Activated naive CD4-positive, alpha-beta T cell treated with anti-CD3 and anti-CD28 coated beads, Interleukin-2, amount 50 U/mL, for 72 hours (primary cell): ENCODE measurements at places on chromosomes 12 and 14.
A peak's percentile ranks its signal among the peaks of the same experiment; 100 is the strongest.

DNA sequence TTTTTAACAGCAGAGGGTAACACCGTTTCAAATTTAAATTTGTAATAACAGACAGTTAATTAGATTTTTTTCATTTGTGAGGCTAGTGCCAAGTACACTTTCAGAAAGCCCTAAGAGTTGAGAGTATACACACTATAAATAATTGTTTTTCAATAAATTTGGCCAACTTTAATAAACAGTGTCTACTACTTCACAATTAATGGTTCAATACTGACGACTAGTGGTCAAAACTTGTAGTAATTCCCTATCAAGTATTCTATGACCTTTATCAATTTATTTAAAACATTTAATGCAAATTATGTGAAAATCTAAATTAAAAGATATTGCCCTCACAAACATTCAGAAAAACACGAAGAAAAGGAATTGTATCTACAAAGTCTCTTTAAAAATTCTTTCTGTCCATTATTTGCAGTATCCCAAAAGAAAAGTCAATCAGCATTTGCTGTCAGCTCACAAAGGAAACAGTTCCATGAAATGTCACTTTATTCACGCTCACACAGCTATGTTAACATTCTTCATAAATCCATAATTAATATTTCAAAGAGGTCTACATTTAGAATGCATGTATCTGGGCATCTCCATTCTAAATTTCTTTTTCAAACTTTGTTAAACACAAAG is 91.2 kb downstream of the CEP128 start:
- DNase-seq = no peak

GRCh38 chr14:103311171-103311997 is 22.7 kb upstream of the EIF5 start:
- peak; percentile 46 for DNase-seq

- no peak for DNase-seq
These were observed 106.8 kb downstream of the BBS10 start for GRCh38 chr12:76241371-76241770.

DNA sequence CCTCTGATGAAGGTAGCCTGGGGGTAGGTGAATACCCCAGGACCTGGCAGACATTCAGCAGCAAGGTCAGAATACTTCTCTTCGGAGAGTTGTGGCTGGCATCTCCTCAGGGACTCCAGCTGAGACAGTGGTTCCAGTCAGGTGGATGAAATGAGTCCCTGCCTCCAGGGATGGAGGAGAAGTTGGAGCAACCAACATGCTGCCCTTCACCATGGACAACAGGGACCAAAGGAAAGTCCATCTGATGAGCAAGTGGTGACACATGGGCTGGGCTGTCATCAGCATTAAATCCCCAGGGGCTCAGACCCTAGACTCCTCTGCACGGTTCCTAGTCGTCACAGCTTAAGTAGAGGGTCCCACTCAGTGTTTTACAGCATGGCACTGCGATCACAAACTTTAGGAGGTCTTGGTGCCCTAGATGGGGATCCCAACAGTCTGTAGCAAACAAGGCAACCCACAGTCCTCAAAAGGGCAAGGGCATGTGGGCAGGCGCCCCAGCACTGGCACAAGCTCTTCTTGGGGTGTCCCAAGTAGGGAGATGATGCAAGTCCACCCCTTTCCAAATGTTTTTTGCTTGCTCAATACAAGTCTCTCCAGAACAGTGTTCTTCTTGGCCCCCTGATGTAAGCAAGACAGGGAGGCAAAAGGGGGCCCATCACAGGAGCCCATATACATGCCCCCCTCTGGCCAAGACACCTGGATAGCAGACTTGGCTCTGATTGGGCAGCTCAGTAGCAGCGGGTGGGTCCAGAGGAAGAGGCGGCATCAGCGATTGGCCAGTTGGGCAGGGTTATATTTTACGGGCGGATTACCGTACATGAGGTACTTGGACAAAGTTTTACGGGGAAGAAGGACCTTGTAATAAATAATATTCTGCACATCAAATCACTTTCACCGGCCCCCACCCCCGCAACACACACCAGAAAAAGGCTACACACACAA is 10.8 kb upstream of the CDH24 start:
- DNase-seq = no peak
